Hindlimb muscle (tissue), 1 donor: ENCODE measurements at places on chromosomes 16 and 17. TPM values are rescaled to one million over a fixed set of nuclear protein-coding genes. Genes with fewer than 3 reads are reported as not detected.
A peak's percentile ranks its signal among the peaks of the same experiment; 100 is the strongest.

Gene NUBP1
- polyA plus RNA-seq: 35.8 TPM

GRCh38 chr17:79730769-79731483 lies at the start of gene ENPP7:
Gene ENPP7, plus strand, starts transcription at chr17:79730943. Its CDS starts 197 bp downstream, at chr17:79731140.
- DNase-seq: no peak

DNA sequence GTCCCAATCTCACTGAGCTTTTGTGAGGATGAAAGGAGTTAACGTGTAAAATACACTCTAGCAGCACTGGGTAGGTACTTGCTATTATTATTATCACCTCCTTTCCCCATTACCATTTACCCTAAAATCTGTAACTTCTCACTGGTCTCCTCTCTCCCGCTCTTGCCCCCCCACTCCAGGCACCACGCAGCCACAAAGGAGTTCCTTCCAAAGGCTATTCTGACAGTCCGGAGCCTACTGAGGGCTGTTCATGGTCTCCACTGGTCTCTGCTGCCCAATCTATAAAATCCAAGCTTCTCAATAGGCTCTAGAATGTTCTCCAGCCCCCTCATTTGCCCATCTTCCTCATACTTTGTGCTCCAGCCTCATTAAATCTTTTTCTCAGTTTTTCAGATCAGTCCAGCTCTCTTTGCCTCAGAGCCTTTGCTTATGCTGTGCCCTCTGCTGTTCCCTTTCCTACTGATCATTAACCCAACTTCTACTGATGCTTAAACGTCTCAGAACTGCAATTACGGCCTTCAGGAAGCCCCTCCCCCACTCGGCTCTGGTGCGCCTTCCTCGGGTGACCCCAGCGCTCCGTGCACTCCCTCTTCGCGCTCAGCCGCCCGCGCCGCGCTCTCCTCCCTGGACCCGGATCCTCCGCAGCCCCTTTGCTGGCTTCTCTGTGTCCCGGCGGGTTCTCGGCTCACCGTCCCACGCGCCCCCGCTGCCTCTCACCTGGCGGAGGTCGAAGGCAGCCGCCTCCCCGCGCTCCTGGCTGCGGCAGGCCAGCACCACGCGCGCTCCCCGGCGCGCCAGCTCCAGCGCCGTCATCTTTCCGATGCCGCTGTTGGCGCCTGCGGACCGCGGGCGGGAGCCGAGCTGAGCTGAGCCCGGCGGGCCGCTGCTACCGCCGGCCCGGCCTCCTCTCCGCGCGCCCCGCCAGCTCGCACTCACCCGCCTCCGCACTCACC lies 737 bp downstream of the DHRS13 start:
- DNase-seq: peak; percentile 67

DNA sequence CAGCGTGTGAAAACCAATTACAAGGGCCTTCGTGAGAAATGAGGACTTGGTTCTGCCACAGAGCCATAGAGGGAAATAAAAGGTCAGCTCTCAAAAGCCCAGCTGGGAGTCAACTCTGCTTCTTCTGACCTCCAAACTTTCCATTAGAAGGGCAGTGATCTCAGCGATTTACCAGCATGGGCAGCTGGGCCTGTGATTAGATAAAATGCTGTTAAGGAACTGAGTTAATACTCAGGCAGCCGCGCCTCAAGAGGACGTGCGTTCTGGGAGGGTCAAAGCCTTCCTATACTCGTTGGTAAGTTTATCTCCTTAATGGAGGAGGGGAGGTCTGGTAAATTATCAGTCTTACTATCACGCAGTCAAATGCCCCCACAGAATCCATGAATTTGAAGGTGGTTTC lies 480.2 kb upstream of the ERCC4 start:
- DNase-seq: no peak

- no peak for DNase-seq
These were observed 83.1 kb downstream of the DNAH17 start for GRCh38 chr17:78493853-78494695.

Gene HOXB2
- 11.3 TPM for polyA plus RNA-seq
